ENCODE measurements at places on chromosomes 6 and 20.

DNA sequence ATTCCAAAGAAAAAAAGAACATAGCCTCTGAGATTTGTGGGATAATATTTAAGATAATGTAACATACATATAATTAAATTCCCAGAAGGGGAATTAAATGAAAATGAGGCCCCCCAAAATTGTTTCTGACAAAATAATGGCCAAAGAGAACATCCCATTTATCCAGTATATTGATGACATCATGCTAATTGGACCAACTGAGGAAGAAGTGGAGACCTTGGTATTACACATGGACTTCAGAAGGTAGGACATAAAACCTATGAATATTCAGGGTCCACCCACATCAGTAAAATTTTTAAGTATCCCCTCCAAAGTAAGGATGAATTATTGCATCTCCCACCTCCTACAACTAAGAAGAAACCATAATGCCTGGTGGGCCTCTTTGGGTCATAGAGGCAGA is 15.6 kb upstream of the RBM24 start:
- DNase-seq: no peak

GRCh38 chr6:44667226-44667625 is 279.7 kb downstream of the CDC5L start:
- no peak for DNase-seq

GRCh38 chr6:10409233-10409721 is 5.6 kb downstream of the TFAP2A start:
- DNase-seq: no peak

- DNase-seq: no peak
Measured at GRCh38 chr20:22303523-22303922, 280.8 kb downstream of the FOXA2 start.

DNA sequence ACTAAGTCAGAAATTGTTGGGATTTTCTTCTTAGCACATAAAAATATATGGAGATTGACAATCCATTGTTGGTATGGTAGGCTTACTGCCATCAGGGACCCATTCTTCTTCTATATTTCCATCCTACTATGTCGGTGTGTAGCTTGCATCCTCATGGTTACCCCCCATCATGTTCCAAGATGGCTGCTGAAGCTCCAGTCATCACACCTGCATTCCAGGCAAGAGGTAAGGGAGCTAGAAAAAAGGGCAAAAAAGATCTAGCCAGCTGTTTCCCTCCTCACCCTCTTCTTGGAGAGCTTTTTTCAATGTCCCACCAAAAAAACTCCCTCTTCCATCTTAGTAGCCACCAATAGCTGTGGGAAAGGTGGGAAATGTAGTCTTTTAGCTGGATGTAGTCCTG is 13.6 kb downstream of the SLC2A10 start:
- no peak for DNase-seq

GRCh38 chr6:15254070-15254975 is 8.5 kb downstream of the JARID2 start:
- peak; percentile 57 for DNase-seq

DNA sequence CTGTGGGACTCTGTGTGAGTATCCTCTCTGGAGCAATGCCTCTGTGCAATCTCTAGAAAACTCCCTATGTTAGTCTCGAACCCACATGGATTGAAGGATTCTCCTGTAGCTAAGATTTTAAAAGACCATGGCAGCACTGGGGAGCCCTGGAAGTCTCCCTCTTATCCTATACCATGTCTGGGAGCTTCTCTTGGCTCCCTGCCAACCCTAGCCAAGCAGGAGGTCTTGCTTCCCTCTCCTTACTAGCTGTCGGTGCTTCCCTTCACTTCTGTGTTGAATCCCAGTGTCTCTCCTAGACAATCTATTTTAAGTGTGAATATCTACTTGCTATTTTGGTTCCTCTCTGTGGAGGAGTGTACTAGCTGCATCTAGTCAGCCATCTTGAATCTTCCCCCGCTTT is 118.8 kb upstream of the NRN1 start:
- DNase-seq: no peak

DNA sequence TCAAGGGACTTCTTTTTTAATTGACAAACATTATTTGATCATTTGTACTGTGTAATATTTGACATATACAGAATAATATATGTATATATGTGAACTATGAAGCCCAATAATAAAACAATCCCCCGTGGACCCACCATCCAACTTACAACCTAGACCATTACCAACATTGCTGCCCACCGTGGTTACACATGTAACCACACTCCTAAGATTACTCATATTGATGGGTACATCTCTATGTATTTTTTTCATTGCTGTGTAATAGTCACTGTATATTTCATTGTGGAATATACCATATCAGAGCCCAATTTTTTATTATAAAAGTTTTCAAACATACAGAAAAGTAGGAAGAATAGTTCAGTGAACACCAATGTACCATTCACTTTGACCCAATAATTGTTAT is 94.3 kb downstream of the RTN4IP1 start:
- no peak for DNase-seq

DNA sequence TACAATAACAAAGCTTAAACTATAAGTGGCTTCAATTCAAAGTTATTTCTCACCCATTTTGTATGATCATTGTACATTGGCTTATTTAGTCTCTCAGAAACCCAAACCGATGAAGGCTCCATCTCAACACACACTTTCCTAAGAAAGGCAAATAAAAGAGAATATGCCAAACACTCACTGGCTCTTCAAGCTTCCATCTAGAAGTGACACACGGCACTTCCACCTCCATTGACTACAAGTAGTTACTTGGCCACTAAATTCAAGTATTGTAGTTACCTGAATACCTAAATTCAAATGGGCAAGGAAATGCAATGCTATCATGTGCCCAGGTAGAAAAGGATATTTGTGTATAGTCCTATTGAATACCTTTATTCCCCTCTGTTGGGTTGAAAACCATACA is 170.6 kb downstream of the OGFRL1 start:
- no peak for DNase-seq

GRCh38 chr6:47473791-47474346 is 3.7 kb upstream of the CD2AP start:
- DNase-seq: no peak

GRCh38 chr6:139903411-139904157 is 529.1 kb upstream of the CITED2 start:
- DNase-seq: peak; percentile 22

DNA sequence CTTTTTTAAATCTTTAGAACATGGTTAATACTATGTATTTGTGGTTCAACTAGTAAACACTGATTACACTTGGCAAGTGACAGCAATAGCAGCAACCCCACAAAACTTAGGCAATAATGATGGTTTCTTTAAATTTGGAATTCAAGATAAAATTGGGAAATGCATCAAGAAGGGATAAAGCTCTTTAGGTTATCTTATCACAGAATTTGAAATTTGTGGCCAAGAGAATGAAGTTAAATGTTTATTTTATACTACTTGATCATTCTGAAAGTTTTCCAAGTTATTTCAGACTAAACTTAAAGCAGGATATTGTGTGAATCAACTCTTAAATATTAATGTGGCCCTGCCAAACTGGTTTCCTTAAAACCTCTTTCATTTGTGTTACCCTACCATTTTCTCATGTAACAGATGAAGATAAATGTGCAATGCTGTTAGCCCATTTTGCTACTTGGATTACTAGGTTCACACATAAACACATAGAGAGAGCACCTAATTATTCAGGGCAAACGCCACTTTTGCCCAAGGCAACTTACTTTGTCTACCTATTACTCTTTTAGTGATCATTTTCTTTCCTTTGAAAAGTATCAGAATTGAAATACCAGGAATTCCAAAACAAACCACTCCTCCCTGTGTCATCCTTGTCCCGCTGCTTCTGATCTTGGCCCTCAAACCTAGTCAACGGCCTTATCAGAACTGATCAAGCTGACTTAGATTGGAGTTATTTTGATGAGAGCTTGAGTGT is 186.7 kb upstream of the TENT5A start:
- DNase-seq: no peak

DNA sequence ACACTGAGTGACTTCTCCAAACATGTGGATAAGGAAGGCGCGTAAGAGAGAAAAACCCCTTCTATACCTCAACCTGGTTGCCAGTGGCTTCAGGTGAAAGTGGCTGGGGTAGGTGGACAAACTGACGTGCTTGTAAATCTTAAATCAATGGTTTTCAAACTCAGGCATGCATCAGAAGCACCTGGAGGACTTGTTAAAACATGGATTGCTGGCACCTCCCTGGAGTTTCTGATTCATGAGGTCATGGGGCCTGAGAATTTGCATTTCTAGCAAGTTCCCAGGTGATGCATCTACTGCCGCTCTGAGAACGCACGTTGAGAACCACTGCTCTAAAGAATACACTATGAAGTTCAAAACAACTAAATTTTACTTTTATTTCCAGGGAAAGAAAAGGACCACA is 31.9 kb upstream of the TAB2 start:
- DNase-seq: no peak

GRCh38 chr6:122669868-122670267 is 59.7 kb downstream of the PKIB start:
- DNase-seq: no peak

GRCh38 chr6:107668743-107669474 is 155.2 kb downstream of the SCML4 start:
- peak; percentile 78 for DNase-seq

DNA sequence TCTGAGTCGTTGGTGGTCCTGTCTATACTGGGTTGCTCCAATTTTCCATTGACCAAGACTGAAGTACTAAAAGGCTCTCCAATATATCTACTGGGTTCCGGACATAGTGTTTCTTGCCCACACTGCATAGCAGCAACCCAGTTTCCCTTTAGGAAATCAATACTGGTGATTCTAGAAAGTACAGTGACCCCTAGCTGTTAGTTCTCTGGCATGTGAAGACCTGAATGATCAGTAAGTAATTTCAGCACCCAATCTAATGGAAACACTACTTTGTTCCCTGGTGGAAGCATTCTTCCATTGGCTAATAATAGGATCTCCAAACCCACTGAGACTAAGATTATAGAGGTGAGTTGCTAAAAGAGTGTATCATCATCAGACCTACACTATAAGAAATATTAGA is 40.8 kb upstream of the STMND1 start:
- no peak for DNase-seq

GRCh38 chr6:13079096-13079723 is 249.1 kb downstream of the TBC1D7 start:
- no peak for DNase-seq

DNA sequence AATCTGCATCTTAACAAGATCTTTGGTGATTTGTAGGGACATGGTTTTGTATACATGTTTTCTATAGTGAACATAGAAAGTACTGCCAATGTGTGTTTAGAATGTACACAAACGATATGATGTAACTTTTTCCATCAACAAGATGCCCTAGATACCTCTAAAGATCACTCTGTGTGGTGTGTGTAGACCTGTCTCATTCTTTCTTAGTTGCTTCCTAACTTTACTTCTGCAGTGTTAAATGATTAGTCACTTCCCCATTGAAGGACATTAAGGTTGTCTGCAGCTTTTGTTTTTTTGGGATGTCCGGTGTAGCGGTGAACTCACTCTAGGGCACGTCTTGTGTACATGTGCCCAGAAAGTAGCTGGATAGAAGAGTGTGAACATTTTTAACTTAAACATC is 35.9 kb downstream of the CDYL start:
- DNase-seq: no peak

DNA sequence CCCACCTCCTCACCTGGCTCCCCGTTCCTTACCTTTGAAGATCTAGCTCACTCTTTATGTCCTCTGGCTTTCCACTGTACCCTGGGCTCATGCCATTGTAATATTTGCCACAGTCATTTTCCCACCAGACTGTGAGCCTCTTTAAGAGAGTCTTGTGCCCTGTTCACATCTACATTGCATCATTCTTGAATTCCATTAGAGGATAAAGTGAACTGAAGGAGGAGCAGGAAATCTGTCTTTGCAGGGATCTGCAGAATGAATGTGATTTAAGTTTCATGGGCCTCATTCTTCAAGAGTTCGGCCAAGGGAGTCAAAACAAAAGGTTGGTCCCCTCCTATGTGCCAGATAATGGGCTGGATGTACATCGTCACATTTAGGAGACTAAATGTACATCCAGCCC is 272.6 kb upstream of the CITED2 start:
- no peak for DNase-seq

GRCh38 chr6:37630281-37630799 is 67.3 kb downstream of the MDGA1 start:
- DNase-seq: no peak

DNA sequence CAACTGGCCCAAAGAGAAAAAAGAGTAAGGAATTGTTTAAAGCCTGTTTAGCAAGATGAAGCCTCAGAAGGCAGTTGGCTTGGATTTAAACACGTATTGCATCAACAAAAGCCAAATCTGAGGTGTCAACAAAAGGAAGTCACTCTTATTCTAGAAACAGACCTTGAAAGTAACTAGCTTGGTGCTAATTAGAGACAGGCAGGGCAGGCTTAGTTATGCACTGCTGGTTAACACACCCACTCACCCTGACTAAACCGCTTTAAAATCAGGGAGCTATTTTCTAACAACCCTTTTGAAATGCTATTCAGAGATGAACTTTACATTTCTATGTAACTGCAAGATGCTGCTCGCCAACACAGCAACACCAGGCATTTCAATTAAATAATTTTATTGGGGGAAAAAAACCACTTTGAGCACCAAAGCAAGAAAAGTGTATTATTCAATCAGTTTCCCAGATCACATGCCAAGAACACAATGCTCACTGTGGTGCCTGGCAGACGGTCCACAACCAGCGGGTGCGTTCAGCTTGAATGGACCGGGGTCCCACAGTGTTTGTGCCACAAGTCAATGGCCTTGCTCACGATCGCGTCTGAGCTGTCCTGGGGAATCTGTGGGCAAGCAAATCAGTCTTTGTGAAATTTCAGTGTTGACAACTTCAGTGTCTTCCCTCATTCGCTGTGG is 23.6 kb downstream of the TBC1D7 start:
- peak; percentile 50 for DNase-seq

DNA sequence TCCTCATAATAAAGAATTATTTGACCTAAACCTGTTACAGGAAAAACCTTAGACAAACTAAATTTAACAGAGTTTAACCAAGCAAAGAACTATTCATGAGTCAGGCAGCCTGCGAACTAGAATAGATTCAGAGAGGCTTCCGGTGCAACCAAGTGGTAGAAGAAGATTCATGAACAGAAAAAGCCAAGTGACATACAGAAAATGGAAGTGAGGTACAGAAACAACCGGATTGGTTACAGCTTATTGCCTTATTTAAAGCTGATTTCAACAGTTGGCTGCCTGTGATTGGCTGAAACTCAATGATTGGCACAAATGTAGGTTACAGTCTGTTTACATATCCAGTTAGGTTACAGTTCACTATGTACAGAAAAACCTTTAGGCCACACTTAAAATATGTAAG is 10.1 kb downstream of the PPP1R3G start:
- DNase-seq: no peak

DNA sequence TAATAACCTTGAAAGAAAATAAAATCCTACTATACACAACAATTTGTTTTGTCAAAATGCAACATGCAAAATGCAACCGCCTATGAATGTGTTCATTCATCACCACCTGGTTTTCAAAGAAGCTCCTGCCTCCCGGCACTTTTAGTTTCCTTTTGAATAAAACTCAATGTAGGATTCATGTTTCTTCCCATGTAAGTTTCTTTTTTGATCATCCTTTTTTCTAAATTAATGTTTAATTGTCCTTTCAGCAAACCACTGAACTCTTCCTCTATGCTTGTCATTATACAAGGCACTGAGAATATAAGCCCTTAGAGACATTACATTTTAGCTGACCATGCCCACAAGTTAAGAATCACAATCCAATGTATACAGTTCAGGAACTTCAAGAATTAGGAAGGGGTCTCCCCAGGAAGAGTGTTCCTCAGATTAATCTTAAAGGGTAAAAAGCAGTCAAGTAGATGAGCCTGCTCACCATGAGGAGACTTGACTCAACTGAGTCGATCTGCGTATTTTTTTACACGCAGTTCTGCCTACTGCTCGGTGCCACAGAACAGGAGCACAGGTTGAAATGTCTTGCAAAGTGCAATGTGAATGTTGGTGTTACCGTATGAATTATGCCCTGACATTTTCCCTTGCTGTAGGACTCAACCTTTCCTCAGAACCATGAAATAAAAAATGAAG is 7.2 kb upstream of the THEMIS start:
- DNase-seq: peak; percentile 14
